Kidney epithelial cell (primary cell): ENCODE measurements at places on chromosomes 3 and 15. TPM values are rescaled to one million over a fixed set of nuclear protein-coding genes. Genes with fewer than 3 reads are reported as not detected.

GRCh38 chr3:172808969-172809546, 58.5 kb downstream of the ECT2 start:
- DNase-seq, result no peak

GRCh38 chr3:11246663-11246970, 25.6 kb upstream of the ATG7 start:
- DNase-seq, result no peak

GRCh38 chr3:48516571-48516970, 12.6 kb upstream of the SHISA5 start:
- DNase-seq, result no peak

Gene HIGD2B
- total RNA-seq, result not detected in 2 replicates

- no peak for DNase-seq
Observed at GRCh38 chr15:101694261-101694660, 30.0 kb downstream of the TARS3 start.

DNA sequence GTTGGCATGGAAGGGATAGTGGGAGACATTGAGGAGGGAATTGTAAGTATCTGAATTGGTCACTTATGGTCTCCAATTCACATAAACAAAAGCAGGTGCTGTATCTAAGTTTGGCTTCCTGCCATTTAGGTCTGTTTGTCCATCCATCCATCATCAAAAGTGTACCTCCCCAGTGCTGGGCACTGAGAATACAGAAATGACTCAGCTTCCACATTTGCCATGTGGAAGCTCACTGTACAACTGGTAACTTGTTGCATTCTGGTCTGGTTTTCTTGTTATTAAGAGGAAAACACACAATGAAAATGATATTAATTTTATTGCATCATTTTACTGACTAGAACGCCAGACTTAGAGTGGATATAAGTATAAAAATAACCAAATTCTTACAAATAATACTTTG, 30.9 kb upstream of the MUC13 start:
- DNase-seq, result no peak

DNA sequence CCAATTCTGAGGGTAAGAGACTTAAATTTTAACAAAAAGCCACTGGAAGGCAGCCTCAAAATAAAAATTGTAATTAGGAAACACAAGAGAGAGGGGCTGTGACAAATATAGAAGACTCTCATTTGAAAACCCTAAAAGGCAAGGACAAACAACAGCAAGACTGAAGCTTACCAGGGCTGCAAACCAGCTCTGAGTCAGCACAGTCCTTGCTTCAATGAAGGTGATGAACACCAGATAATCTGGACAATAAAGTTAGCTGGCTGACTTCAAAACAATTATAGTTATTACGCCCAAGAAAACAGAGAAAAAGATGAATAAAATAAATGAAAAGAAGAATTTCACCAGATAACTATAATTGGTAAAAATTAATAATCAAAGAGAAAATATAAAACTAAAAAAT, 149.3 kb upstream of the NSMCE3 start:
- DNase-seq, result no peak

Gene CCDC54
- total RNA-seq, result not detected in 2 replicates

- DNase-seq, result no peak
Observed at GRCh38 chr3:29601861-29602585, 321.2 kb downstream of the RBMS3 start.

Gene LRRC15
- not detected in 2 replicates for total RNA-seq

DNA sequence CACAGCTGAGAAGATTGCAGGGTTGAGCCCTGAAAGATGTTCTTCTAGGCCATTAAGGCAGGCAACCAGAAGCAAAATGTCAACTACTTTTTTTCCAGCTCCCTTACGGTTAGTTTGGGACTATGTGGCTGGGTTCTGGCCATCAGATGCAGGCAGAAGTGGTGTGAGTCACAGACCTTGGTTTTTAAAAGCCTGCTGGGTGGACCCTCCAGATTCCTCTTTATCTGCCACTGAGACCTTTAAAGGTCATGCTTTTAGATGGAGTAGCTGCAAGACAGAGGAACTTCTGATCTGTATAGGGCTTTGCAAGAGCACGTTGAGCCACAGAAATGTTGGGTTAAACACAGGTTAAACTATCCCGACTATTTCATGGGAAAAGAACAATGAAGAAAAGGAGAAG, 102.9 kb downstream of the CHST2 start:
- DNase-seq, result no peak

GRCh38 chr3:106566277-106566676, 697.5 kb upstream of the CBLB start:
- DNase-seq, result no peak

DNA sequence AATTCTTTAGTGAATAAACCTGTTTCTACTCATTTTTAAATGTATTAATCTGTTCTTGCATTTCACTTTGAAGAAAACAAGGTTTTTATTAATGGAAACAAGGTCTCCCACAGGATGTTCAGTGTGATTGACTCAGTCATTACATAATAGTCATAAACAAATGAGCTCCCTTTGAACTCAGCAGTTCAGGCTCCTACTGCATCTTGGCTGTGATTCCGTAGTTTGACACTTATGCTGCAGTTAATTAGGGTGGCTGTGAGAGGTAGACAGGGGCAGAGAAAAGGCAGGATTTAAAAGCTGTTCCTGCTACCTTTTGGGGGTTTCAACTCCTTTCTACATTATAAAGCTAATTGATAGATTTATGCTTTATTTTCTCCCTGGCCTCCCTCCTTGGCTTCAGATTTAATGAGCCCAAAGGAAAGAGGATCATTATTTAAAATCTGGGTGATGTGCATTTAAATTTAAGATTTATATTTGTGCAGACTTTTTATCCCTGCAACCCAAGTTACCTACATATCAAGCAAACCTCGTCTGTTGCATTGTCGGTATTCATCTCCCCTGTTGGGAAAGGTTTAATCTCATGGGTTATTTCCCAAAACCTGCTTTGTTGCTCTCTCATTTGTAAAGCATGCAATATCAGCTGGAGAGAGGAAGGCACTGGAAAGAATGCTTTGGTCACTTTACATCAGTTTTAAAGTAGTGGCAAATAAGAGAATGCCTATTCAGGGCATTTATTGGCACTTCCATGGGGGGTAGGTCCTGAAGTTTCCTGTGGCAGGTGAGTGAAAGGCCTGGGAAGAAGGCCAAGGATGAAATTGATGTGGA, 345.0 kb upstream of the NR2E3 start:
- DNase-seq, result no peak

Gene TERC
- 246 and 351 TPM in 2 replicates for total RNA-seq

Gene DHFR2
- 2.1 and 2.6 TPM in 2 replicates for total RNA-seq

DNA sequence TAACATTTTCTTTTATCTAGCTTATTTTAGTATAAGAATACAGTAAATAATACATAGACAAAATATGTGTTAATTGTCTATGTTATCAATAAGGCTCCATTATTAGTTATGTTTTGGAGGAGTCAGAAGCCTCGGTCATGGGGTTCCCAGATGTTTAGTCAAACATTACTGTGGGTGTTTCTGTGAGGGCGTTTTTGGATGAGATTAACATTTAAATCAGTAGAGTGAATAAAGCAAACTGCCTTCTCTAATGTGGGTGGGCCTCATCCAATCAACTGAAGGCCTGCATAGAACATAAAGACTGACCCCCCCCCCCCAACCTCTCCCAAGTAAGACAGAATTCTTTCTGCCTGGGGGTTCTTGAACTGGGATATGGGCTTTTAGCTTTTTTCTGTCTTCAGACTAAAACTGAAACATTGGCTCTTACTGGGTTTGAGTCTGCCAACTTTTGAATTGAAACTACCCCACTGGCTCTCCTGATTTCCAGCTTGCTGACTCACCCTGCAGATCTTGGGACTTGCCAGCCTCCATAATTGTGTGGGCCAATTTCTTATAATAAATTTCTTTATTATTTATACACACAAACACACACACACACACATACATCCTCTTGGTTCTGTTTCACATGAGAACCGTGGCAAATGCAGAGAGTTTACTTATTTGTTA, 192.0 kb downstream of the TPRG1 start:
- no peak for DNase-seq

GRCh38 chr3:193885832-193886231, 250.1 kb upstream of the HES1 start:
- DNase-seq, result no peak

DNA sequence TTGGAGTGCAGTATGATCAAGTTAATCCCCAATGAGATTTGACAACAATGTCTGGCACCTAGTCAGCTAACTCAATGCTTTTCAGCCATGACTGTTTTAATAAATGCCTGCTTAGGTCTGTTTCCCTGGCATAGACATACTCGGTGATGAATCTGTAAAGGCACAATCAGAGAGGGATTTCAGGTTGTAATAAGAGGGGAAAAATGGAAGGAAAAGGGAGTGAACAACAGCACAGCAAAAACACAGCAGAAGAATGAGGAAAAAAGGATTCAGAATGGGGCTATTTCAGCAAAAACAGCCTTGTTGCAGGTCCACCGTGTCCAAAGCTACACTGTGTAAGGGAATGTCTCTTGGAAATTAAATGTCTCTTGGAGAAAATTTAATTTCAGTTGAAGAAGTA, 19.3 kb upstream of the CHD2 start:
- DNase-seq, result no peak

GRCh38 chr15:100349696-100350433, 8.1 kb upstream of the ADAMTS17 start:
- peak; percentile 34 for DNase-seq

GRCh38 chr3:95311272-95311671, 1248.4 kb downstream of the NSUN3 start:
- no peak for DNase-seq

Gene CYP8B1
- not detected in 2 replicates for total RNA-seq
